ENCODE measurements at places on chromosomes 2 and 18. TPM values are rescaled to one million over a fixed set of nuclear protein-coding genes. Genes with fewer than 3 reads are reported as not detected.

BOLL gene
- not detected for total RNA-seq

CTAGE1 gene
- under 0.01 TPM for total RNA-seq

BCL2 gene
- 3.6 TPM for total RNA-seq

DNA sequence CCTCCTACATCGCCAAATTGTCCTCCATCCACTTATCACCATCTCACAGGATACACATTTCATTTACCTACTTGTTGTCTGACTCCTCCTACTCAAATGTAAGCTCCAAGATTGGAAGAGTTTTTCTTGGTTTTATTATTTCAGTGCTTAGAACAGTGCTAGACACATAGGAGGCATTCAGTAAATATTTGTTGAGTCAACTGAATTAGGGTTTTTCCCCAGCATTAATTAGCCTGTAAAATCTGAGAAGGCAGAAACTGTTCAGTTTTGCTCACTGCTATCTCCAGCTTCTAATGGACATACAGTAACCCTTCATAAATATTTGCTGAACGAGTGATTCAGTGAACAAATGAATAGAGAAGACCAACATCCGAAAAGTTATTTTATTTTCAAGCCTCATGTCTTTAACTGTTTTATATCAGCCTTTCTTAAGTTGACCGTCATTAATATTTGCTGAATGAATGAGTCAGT is 800 bp downstream of the TTC21B start:
- peak; percentile 12 for DNase-seq

GRCh38 chr2:9745153-9745899 is 97.9 kb upstream of the TAF1B start:
- DNase-seq: no peak

GRCh38 chr2:215728504-215729065 is 284.8 kb downstream of the MREG start:
- peak; percentile 99 for DNase-seq

- no peak for DNase-seq
These were observed 218.2 kb upstream of the CELF4 start for GRCh38 chr18:37783771-37784170.

DNA sequence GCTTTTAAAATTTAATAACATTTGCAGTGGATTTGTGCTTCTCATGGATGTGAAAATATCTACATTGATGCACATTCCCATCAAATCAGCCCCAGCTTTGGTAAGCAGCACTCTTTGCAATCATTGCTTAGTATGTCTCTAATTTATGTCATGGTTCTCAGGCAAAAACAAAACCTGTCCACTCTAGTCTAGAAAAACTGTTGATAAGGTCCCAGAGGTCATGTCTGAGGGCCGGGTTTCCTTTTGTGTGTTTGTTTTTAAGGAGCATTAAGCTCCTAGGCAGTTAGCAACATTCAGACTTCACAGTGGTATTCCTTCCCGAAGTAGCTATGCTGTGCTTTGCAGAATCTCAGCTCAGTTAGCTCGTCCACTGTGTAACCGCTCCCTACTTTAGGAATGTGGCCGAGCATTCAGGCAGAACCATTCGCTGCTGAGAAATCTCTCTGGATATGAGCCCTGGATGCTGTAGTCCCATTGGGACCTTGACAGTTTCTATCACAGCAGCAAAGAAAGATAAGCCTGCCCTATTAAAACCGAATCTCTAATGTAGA is 4.0 kb downstream of the DIPK1C start:
- no peak for DNase-seq

GRCh38 chr2:64750817-64751285 is 97.1 kb upstream of the SERTAD2 start:
- peak; percentile 100 for DNase-seq

GRCh38 chr2:72895759-72896281 is 8.6 kb downstream of the SPR start:
- peak; percentile 67 for DNase-seq

DNA sequence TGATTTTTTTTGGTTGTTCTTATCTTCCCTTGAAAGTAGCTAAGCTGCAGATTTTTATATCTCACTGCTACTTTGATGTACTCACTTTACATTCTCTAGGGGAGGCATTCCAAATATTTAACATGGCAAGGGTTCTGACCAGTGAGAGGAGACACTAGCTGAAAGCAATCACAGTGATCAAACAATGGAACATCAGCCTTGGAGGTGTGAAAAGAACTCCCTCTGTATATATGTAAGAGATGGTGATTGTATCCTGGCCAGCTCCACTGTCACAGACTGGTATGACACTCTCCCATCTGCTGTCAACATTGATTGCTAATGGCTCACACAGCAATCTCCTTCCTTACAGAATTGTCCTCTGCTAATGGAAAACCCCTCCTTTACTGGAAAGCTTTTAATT is 291.7 kb upstream of the CDH19 start:
- DNase-seq: no peak

GRCh38 chr2:25286723-25287483 is 54.8 kb downstream of the DNMT3A start:
- no peak for DNase-seq
